Fibroblast of villous mesenchyme (primary cell): ENCODE measurements at places on chromosomes 7 and 10. TPM values are rescaled to one million over a fixed set of nuclear protein-coding genes. Genes with fewer than 3 reads are reported as not detected.

GRCh38 chr7:140982508-140982907 is 32.2 kb downstream of the MRPS33 start:
- peak; percentile 36 for DNase-seq

GRCh38 chr10:107118866-107119265 is 45.6 kb downstream of the SORCS1 start:
- DNase-seq, result no peak

- DNase-seq, result no peak
Observed at GRCh38 chr10:114487815-114488536, 83.7 kb upstream of the AFAP1L2 start.

AIFM2 gene
- total RNA-seq, result 5.5 and 7.8 TPM in 2 replicates

CXCL12 gene
- 67.4 and 69.9 TPM in 2 replicates for total RNA-seq
